ENCODE measurements at places on chromosomes 2 and 18. TPM values are rescaled to one million over a fixed set of nuclear protein-coding genes. Genes with fewer than 3 reads are reported as not detected.

DNA sequence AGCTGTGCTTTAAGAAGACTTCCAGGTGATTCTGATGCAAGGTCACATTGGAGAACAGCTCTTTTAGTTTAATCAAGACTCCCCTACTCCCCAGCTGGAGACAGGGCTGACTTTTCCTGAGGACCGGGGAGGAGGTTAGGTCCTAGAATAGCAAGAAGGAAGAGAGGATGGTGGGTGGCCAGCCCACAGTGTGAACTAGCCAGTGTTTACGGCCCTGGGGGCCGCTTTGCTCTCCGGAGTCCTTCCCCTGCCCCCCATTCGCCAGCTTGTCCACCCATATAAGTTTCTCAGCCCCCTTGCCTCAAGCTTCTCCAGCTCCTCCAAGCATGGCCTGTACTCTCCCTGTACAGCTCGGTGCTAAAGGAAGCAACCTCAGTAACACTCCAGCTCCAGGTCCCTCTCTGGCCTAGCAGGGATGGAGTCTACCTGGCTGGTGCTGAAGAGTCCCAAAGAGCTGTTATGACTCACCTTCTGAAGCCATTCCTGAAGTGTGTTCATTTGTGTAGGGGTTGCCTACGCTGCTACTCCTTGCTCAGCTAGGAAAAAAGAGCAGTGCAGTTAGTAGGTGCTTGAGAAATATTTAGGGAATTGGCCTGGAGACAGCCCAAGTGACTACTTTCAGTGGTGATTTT lies 7.9 kb downstream of the INPP4A start:
- no peak for DNase-seq

DNA sequence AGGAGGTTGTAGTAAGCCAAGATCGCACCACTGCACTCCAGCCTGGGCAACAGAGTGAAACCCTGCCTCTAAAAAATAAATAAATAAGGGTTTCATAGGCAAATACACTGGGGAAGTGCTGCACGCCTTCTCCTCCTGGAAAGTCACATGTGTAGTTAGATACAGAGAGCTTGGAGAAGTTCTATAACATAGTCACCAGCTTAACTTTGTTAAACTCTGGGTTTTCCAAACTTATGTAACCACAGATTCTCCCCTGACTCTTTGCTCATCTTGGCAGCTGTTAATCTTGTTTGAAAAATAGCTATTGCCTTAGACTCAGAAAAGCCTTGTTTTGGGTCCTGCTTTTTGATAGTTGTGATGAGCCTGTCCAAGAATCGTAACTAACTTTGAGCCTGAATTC lies 25.2 kb downstream of the KIAA2012 start:
- DNase-seq, result no peak

The UCN gene
- polyA plus RNA-seq, result 0.40 TPM

The PLCD4 gene
- polyA plus RNA-seq, result 4.7 TPM

DNA sequence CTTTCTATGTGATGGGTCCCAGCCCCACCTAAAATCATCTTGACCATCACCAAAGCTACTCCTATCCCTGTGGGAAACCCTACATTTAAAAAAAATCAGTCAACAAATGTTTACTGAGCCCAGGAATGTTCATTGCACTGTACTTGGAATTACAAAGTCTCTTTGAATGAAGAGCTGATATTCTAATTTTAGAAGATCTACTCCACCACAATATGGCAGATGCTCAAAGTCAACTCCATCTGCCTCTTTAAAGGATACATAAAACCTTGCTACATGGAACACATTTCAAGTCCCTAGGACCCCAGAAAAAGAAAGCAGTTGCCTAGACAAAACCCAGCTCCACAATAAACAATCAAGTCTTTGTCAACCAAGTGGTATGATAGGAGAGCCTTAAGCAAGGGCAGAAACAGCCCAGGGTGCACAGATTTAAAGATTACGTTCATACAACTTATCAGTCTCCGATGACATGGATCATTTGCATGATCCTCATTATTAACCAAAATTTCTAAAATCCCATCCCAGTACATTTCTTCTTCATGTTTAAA lies 234.3 kb upstream of the ACVR2A start:
- DNase-seq, result no peak

DNA sequence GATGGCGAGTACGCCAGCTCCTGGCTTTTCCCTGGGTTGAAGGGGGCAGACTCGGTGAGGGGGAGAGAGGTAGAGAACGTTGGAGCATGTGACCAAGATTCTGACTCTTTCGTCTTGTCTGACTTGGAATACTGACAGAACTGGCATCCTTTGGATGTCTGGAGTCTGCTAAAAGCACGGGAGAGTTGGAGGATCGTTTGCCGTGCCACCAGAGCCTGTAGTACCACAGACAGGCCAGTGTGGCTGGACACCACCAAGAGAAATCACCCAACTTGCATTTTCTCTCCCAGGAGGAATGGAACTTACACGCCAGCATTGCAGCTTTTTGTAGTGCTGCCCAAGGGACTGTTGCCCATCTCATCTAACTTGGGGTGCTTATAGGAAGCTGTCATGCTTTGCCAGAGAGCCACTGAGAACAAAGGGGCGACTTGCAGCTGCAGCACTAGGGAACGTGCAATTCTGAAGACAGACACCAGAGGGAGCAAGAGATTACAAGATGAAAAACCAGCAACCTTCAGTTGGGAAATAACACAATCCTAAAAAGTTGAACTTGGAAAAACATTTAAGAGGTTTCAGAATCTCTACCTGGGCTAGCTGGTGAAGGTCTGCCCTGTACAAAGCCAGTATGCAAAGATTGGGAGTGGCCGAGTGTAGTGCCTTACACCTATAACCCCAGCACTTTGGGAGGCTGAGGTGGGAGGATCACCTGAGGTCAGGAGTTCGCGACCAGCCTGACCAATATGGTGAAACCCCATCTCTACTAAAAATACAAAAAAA lies 24.1 kb downstream of the PSMG2 start:
- DNase-seq, result peak; percentile 60

DNA sequence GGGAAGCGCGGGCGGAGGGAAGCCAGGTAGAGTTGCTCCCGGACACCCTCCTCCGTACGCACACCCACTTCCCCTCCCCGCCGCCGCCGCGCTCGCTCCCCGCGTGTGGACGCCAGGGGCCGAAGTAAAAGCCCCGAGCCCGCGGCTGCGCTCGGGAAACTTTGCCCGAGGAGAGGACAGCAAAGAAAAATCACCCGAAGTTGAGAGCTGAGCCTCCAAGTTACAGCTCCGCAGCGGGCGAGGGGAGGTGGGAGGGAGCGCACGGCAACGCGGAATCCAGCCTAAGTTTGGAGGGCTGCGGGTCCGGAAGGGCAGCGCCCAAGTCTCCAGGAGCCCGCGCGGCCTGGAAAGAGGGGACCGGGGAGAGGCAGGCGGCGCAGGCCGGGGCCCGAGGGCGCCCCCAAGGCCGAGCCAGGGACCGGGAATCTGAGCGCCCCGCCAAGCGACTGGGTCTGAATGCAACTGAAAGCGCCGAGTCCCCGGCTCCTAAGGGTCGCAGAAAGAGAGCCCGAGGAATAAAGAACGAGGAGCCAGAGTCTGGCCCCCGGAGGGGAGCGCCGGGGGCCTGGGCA lies 706 bp upstream of the BCL11A start:
- DNase-seq, result no peak

- DNase-seq, result no peak
Observed at GRCh38 chr2:39558906-39559305, 106.8 kb upstream of the TMEM178A start.

GRCh38 chr18:74806700-74807416 lies 209.2 kb downstream of the ZNF407 start:
- DNase-seq, result peak; percentile 61

DNA sequence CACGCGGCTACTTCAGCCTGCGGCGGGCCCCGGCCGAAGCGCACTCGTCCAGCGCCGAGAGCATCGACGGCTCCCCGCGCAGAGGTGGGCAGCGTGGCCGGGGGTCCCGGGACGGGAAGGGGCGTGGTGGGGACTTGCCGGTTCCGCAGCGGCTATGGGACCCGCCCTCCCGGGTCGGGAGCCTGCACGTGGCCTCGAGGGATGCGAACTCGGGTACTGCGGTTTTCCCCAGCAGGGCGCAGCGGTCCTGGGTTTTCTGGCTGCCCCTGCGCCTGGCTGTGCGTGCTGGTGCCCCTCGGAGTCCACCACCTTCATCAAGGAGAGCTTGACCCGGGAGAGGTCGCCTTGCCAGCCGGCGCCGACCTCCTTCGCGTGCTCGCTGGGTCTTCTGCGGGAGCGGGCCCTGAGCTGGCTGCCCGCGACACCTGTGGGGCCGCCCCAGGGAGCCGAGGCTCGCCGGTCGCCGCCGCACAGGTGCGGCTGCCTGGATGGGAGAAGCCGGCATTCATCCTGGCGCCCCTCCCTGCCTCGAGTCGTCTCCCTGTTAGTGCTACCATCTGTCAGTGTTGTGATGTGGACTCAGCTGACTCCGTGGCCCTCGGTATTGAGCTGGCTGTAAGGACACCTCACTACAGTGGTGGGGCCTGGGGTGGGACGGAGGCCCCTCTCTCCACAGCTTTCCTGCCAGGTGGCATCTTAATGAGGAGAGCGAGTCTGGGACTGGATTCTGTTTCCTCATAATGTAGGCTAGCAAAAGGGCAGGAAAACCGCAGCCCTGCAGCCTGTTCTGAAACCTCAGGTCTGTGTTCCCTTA lies 177.3 kb downstream of the AGAP1 start:
- DNase-seq, result no peak

DNA sequence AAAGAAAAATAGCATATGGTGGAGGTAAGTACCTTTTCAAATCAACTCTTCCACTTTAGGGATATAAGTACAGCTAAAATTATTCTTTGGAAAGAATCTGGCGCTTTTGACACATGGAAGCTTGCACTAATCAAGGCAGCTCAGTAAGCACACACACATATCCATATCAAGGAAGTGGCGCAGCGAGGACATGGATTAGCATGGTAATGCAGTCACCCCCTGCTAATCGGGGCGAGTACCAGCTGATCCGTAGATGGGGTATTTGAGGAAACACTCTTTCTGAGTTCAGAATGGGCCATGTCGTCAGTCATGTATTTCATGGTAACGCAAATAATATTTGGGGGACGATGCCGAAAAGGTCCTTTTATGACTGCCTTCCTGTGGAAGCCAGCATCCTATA lies 245.3 kb downstream of the GBX2 start:
- no peak for DNase-seq

The ANKRD29 gene
- polyA plus RNA-seq, result 0.12 TPM

- no peak for DNase-seq
Observed at GRCh38 chr2:43542285-43542933, 53.4 kb downstream of the THADA start.

- peak; percentile 46 for DNase-seq
Observed at GRCh38 chr2:129849559-129850160, 129.8 kb upstream of the RAB6C start.

GRCh38 chr2:2846332-2847208 lies 515.5 kb upstream of the MYT1L start:
- no peak for DNase-seq

The ARHGAP28 gene
- 38.2 TPM for polyA plus RNA-seq

The IL36A gene
- polyA plus RNA-seq, result not detected

The MAPK4 gene
- not detected for polyA plus RNA-seq

- no peak for DNase-seq
Observed at GRCh38 chr18:48899558-48900174, 51.1 kb downstream of the SMAD7 start.

Data from AG04450 (cell line).